Activated naive CD8-positive, alpha-beta T cell treated with anti-CD3 and anti-CD28 coated beads, Interleukin-2, amount 50 U/mL, for 24 hours (primary cell): ENCODE measurements at places on chromosomes 12 and 14.

- DNase-seq, result no peak
These were observed 143.7 kb downstream of the ASCL4 start for GRCh38 chr12:107917912-107918800.

DNA sequence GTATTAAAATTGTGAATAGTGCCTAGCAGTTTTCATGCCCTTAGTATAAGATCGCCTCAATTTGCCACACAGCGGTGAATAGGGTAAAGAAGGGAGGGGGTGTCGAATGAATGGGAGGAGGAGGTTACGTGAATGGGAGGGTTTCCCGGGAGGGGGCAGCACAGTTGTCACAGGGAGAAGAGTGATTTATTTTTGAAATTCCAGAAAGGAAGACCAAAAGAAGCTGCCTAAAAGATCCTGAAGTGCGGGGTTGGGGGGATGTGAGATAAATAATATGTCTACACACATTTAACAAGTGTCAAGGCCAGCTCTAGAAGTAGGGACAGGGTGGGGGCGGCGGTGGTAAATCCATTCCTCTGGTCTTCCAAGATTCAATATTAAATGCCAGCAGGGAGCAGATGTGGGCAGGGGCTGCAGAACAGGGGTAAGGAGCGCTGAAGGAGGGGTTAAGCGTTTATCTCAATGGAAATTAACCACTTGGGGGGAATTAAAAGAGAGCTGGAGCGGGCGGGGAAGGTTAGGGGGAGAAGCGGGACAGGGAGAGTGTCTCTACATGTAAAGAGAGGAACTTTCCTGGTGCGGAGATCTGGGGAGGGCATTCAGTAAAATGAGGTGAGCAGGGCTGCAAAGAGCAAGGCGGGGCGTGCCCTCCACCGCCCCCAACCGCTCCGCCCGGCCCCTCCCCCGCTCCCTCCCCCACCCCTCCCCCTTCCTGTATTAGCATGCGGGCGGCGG lies 867 bp downstream of the C12orf42 start:
- DNase-seq, result no peak

GRCh38 chr14:76919431-76920330 lies 93.5 kb downstream of the LRRC74A start:
- DNase-seq, result peak; percentile 60

DNA sequence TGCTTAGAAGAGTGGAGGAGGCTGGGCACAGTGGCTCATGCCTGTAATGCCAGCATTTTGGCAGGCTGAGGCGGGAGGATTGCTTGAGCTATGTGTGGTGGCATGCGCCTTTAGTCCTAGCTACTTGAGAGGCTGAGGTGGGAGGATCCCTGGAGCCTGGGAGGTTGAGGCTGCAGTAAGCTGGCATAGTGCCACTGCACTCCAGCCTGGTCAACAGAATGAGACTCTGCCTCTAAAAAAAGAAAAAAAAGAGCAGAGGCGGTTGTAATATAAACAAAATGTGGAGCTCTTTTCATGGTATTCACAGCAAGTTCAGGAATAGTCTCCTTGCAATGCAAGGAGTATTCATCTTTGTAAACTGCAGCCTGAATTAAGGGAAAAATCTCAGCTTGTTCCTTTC lies 27.2 kb downstream of the ARID2 start:
- DNase-seq, result no peak

DNA sequence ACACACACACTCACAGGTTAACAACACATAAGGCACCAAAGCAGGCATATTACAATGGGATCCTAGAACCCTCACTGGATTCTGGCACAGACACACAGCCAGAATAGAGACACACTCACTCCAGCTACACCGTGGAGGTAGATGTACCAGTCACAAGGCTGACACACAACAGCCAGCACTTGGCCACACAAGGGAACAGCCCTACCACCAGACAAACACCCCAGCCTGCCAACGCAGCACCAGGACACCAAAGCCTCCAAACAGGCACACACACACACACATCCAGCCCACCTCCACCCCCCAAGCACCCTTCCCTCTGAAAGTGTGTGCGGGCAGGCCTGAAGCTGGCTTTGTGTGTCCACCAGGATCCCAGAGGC lies 10.9 kb upstream of the ITGB7 start:
- no peak for DNase-seq

- DNase-seq, result no peak
These were observed 81.2 kb upstream of the OTOGL start for GRCh38 chr12:80018119-80018518.
